Psoas muscle (tissue), 8 donors: ENCODE measurements at places on chromosomes 7 and 10.

DNA sequence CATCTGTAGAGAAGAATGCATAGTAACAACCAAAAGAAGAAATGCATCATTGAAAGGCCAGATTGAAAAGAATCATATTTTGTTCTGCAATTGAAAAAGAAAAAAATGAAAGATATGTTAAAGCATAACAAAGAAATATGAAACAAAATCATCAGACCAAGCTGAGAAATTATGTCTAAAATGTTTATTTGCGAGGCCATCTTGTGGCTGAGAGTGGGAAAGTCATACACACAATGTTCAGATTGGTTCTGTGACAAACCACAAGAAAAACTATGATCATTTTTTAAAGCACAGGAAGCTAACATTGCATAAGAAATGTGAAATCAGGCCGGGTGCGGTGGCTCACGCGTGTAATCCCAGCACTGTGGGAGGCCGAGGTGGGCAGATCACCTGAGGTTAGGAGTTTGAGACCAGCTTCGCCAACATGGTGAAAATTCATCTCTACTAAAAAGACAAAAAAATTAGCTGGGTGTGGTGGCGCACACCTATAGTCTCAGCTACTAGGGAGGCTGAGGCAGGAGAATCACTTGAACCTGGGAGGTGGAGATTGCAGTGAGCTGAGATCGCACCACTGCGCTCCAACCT lies 36.6 kb downstream of the ABCB5 start:
- no peak for DNase-seq

DNA sequence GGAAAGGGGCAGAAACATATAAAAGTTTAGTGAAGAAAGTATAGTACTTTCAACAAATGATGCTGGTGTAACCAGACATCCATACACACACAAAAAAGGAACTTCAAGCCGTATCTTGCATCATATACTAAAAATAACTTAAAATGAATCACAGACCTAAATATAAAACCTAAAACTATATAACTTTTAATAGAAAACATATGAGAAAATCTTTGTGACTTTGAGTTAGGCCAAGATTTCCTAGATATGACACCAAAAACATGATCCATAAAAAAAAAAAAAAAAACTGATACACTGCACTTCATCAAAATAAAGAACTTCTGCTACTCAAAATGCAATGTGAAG lies 40.9 kb downstream of the NUDCD3 start:
- DNase-seq = no peak

GRCh38 chr10:1605999-1606940 lies 131.1 kb downstream of the ADARB2 start:
- no peak for DNase-seq

- DNase-seq = peak; percentile 34
Measured at GRCh38 chr10:74039561-74040145, 41.7 kb downstream of the VCL start.

GRCh38 chr7:77209479-77210139 lies 10.0 kb upstream of the FGL2 start:
- DNase-seq = no peak

DNA sequence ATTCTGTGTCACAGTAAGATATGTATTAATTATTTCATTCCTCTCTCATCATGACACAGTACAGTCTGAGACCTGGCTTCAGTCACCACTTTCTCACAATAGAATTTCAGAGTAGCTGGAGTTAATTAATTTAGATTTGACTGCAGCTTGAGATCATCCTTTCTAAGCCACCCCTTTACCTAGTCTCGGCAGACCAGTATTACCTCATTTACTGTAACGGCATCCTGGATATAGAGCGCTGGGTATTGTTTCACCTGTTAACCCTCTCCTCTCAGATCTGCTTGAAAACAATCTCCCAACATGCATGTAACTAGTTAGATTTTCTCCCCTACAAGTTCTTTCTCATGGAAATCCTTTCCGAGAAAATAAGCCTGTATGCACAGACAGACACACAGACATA lies 1057.5 kb downstream of the GATA3 start:
- no peak for DNase-seq

GRCh38 chr7:101826081-101826835 lies 8.8 kb downstream of the CUX1 start:
- no peak for DNase-seq

DNA sequence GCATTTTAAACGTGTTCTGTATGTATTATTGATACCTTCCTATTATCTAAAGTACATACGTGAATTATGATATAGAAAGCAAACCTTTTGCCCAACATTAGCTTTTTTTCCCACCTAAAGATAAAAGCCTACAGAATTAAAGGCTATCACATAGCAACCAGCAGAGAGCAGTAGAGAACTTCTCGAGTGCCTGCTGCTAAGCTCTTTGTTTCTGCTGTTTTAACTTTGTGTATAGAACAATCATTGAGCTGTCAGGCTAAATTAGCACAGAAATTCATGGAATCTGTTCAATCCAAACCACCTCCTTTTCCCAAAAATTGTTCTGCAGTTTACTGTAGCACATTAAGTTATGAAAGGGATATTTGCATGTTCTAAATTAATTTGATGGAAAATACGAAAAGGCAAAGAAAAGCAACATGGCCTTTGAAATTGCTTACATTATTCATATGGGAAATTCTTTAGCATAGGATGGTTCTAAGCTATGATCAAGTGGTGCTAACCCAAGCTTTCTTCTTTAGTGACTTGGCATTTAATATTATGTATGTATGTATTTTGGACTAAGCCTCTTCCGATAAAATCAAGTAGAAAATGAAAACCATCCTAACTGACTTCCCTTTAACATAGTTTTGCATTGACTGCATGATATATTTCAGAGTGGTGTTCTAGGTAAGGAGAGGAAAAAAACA lies 1288.5 kb downstream of the GATA3 start:
- no peak for DNase-seq

- DNase-seq = no peak
Measured at GRCh38 chr10:114932945-114933344, 5.0 kb upstream of the TRUB1 start.

DNA sequence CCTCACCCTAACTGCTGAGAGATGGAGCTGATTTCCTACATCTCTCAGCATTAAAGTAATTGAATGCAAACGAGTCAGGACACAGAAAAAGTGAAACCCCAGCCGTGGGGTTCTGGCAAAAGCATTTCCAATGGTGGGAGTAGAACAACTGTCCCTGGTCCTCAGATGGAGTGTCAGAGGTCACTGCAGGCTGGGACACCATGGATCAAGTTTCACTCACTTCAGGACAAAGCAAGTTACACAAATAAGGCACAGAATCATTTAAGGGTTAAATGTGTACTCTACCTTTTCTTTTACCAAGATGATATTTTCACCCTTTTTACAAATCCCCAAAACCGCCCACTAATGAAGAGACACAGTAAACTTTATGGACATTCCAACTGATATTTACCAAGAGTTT lies 607.8 kb downstream of the PARD3 start:
- no peak for DNase-seq

DNA sequence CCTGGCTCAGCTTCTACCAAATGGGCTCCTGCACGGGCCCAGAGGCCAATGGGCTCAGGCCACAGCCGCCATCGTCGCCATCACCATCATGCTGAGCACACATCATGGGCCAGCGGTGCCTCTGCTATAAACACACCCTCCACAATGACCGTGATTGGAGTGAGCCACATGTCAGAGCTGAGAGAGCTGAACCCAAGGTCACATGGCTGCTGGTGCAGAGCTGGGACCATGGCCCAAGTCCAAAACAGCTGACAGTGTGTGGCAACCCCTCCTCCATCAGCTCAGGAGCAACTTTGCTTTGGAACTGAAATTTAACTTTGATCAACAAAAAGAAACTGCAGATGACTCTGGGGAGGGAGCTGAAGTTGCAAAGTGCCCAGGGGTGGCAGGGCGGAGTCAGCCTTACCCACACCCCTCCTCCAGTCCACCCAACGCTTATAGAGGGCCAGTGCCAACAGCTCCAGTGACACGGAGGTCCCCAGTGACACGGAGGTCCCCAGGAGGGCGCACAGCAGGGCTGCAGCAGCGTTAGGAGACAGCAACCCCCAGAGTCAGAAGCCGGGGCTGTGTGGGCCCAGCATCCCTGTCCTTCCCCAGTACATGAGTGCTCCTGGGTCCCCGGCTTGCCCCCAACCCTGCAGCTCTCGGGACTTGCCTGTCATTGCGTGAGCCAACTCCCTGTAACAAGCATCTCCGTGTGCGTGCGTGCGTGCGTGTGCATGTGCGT lies 249.6 kb downstream of the ELFN1 start:
- DNase-seq = peak; percentile 78

DNA sequence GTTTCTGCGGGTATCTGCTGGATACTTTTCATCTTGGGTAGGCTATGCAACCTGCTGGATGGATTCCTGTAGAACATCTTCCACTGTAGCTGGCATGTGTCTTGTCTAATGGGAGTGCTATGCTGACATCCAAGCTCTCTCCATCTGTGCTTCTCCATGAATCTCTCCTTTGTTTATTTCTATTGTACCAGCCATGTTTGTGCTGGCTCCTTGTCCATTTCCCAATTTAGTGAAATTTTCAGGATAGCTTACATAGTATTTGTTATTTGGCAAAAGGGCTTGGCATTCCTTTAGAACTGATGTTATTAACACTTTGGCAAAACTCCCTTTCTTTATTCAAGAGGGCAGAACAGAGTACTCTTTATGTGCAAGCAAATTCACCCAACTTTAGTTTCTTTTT lies 198.0 kb downstream of the CSTF2T start:
- no peak for DNase-seq

- peak; percentile 1 for DNase-seq
Measured at GRCh38 chr10:132647424-132647823, 109.8 kb downstream of the INPP5A start.

- DNase-seq = no peak
Measured at GRCh38 chr7:35969066-35969465, 168.2 kb downstream of the SEPTIN7 start.

GRCh38 chr10:112880633-112881530 lies 69.2 kb upstream of the TCF7L2 start:
- no peak for DNase-seq

GRCh38 chr7:41316410-41316809 lies 386.5 kb downstream of the INHBA start:
- no peak for DNase-seq

GRCh38 chr7:118003476-118003875 lies 130.2 kb upstream of the CTTNBP2 start:
- DNase-seq = no peak

DNA sequence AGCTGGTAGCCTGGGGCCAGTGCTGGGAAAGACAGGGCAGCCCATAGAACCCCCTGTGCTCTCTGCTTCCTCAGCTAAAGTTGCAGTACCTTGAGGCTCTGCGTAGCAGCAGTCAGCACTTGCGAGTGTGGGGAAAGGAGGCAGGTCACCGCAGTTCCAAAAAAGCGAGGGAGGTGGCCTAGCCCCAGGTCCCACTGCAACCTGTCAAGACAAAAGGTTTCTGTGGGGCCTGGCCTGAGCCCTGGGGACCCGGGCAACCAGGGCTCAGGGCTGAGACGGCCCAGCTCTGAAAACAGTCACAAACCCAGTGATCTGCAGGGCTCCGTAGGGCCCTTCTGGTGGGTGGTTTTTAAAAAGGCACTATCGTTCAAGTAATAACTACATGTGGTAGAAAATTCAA lies 19.5 kb downstream of the RRP12 start:
- DNase-seq = no peak

DNA sequence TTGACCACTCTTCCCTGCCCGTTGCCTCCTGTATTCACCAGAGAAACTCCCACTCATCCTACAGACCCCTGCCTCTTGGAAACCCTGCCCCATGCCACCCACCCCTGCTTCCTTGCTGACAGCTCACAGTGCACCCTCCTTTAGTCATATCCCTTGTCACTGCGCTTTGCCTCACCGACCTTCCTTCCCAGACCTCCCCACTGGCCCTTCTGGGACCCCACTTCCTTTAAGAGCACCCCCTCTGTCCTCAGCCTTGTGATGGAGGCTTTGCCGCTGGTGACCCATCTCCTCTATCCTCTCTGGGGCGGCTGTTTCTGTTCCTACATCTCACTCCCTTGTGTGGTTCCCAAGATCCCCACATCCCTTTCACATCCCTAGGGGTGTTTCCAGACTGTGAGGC lies 92.8 kb upstream of the ZMIZ1 start:
- no peak for DNase-seq

DNA sequence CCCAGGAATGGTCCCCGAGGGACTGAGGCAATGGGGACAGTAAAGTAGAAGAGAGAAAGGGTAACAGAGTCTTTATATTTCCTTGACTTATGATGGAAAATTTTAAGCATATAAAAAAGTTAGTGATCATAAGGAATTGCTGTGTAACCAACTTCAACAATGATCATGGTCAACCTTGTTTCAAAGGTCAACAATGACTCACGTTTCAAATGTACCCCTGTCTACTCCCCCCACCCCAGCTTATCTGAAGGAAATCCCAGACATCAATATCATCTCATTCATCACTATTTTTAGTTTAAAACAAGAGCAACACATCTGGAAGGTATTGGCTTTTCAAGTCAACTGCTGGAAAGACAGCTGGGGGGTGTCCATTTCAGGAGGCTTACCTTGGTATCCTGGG lies 92.9 kb downstream of the SMURF1 start:
- DNase-seq = no peak

DNA sequence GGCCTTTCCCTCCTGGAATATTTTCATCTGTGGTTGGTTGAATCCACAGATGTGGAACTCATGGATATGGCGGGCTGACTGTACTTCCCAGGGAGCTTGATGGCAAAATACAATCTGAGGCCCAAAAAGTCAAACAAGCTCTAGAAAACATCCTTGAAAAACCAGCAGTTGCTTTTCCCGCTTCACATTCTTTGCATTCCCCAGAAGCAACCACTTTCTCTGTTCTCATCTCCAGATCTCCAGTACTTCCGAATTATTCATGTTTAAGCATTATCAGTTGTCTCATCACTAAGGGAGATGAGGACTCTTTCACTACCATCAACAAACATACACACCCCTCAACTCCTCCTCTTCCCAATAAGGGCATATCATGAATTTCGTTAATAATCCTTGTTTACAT lies 55.3 kb downstream of the KIF5B start:
- no peak for DNase-seq

DNA sequence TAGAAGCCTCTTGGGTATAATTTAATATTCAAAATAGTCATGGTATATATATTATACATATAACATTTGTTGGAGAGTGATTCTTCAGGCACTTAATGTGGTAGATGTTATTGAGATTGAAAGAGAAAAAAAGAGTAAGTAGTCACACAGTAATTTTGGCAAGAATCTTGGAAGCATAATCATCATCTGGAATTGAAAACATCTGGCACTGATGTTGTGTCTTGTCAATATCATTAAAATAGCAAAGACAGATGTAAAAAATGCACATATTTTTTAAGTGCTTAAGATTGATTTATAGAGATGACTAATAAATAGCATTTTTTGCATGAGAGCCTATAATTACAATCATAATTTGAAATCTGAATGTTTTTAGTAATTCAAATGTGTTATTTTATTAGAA lies 9.5 kb downstream of the SEMA3D start:
- DNase-seq = no peak

GRCh38 chr10:127774766-127775559 lies 38.0 kb downstream of the FOXI2 start:
- DNase-seq = no peak
